ENCODE measurements at places on chromosomes 11 and 22. TPM values are rescaled to one million over a fixed set of nuclear protein-coding genes. Genes with fewer than 3 reads are reported as not detected.
A peak's percentile ranks its signal among the peaks of the same experiment; 100 is the strongest.

Gene SYT12
- total RNA-seq = 3.4 TPM

Gene SLC15A3
- 9.3 TPM for total RNA-seq

Gene MFRP
- total RNA-seq = not detected

Gene DEFB131B
- total RNA-seq = not detected

Gene OR10D3
- 1.5 TPM for total RNA-seq

Gene MS4A7
- total RNA-seq = 11.9 TPM

Gene MRGPRX1
- total RNA-seq = not detected

Gene PIWIL4
- 30.2 TPM for total RNA-seq

DNA sequence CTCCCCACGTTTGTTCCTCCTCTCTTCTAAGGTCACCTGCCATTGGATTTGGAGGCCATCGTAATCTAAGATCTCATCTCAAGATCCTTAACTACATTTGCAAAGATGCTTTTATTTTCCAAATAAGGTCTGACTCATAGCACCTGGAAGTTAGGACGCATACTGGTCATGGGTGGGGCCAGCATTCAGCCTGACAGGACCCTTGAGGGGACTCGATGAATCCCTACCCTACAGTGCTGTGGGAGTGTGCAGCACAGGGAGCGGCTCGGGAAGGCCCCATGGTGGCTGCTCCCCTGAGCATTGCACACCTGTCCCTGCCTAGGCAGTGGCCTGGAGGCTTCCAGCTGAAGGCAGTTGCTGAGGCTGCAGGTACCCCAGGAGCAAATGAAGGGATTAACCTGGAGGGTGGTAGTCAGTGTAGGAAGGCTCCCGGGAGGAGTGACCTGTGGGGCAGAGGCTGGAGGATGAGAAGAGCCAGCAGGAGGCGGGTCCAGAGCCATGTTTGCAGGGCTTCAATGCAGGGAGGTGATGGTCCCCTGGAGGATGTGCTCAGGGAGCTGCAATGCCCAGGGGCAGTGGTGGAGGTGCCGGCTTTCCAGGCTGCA lies 362.2 kb downstream of the CTTN start:
- DNase-seq = no peak

DNA sequence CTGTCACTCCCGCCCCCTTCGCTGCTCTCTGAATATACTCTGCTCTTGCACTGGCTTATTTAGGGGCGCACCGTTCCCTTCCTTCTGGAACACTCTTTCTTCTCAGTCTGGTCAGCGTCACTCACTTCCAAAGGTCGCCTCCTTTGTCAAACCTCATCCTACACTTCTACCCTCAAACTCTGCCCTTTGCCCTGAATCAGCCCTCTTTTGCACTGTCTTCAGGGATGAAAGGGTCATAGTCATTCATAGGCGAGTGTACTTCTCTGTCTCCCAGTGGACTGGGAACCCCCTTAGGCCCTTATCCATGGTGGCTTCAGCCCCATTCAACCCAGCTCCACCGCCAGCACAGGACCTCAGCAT lies 15.4 kb downstream of the MOGAT2 start:
- DNase-seq = no peak

DNA sequence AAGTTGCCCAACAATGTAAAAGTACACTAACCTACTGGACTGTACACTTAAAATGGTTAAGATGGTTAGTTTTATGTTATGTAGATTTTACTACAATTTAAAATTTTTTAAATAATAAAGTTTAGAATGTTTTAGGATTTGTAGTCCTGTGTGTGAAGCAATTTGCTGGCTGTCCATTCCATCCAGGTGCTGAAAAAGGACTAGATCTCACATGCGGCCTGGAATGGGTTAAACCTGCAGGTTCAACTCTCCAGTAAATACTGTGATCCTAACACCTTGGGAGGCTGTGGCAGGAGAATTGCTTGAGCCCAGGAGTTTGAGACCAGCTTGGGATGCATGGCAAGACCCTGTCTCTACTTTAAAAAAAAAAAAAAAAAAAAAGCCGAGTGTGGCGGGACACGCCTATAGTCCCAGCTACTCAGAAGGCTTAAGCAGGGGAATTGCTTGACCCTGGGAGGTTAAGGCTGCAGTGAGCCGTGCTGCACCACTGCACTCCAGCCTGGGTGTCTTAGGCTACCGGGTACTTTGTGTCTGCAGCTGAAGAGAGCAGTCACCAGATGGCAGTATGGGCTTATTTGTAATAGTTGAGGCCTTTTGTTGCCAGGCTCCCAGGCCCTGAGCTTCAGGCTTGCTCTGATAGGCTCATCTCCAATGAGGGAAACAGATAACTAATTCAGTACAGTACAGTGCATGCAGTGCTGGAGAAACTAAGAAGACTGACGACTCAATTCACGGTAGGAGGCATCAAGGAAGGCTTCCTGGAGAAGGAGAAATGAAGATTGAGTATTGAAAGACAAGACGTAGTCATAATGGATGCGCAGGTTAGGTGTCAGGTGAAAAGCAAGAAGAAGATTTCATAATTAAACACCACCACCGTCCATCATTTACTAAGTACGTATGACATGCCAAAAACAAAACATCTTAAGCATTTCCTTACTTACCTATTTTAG lies 64.7 kb upstream of the ASPHD2 start:
- peak; percentile 87 for DNase-seq

DNA sequence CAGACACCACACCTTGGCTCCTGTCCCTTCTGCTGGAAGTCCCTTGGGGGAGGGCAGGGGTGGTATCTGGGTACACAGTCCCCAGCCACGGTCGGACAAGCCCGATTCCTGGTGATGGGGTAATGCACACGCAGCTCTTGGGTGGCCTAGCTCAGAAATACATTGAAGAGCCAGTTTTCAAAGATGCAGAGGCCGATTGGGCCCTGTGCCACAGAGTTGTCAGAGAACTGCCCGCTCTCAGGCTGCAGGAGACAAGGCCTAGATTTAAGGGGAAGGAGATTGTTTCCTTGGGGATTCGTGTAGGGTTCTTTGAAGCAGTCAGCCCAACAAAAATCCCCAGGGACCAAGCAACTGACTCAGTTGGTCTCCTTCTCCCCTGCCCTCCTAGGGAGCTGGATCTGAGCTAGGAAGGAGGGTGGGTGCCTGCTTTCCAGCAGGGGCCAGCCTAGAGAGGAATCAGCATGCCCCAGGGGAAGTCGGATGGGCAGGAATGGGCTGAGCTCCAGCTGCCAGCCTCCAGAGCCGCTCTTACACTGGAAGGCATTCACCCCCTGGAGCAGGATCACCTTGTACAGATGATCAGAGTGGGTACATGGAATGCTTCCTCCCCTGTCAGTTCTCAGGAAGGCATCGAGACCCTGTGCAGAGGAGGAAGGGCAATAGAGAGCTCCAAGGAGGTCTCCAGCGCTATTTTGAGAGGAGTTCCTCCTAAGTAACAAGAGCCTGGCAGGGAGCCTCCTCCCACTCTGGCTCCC lies 3.3 kb upstream of the SCN4B start:
- DNase-seq = no peak

- no peak for DNase-seq
Observed at GRCh38 chr11:84164728-84165127, 878.6 kb upstream of the CCDC90B start.

DNA sequence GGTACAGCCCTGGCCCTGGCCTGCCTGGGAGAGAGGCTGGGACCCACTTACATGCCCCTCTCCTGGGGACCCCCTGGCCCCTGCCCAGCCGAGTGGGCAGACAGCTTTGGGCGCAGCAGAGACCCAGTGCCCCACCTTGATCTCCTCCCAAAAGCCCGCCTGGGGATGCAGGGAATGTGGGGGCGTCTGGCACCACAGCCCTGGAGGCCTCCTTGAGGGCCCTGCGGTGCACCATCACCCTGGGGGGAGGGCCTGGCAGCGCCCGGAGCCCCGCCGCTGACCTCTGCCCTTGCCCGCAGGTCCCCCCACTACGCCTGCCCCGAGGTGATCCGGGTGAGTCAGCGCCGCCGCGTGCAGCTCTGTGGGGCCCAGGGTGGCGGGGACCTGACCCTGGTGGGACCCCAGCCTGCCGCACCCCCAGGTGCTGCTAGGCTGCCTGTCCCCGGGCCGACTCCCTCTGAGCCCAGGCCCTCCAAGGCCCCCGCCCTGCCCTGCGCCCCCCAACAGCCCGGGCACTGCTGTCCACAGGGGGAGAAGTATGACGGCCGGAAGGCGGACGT lies 43.7 kb downstream of the MOB2 start:
- DNase-seq = no peak

- DNase-seq = no peak
Observed at GRCh38 chr22:22038178-22038880, 55.7 kb upstream of the TOP3B start.
